ENCODE measurements at places on chromosomes 2 and 18. TPM values are rescaled to one million over a fixed set of nuclear protein-coding genes. Genes with fewer than 3 reads are reported as not detected.

The CEP68 gene
- 22.8 TPM for total RNA-seq

DNA sequence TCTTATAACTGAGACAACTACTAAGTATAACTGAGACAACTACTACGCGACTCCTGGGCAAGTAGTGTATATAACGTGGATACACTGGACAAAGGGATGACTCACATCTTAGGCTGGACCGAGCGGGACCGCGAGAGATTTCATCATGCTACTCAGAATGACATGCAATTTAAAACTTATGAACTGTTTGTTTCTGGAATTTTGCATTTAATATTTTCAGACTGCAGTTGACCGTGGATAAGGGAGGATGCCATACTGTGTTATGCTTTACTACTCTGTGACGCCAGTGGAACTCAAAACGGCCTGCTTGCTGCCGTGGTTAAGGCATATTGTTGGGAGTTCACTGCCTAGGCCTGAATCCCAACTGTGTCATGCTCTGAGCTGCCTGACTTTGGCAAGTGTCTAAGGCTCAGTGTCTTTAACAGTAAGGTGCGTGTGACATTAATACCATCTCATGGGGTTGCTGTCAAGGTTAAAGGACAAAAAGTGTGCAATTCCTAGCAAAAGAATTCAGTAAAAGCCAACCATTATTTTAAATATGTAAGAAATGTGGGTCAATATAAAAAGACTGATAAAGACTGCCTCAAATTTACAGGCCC lies 64.6 kb downstream of the BMP10 start:
- no peak for DNase-seq

GRCh38 chr2:219557791-219558785 lies 13.3 kb downstream of the OBSL1 start:
- DNase-seq: no peak

- DNase-seq: no peak
These were observed 21.7 kb downstream of the SULT1C4 start for GRCh38 chr2:108399479-108399878.

The MTCL1 gene
- 4.6 TPM for total RNA-seq

- DNase-seq: no peak
These were observed 11.9 kb downstream of the LBH start for GRCh38 chr2:30243231-30243630.

GRCh38 chr2:174546519-174547506 lies 50.8 kb downstream of the WIPF1 start:
- DNase-seq: no peak

DNA sequence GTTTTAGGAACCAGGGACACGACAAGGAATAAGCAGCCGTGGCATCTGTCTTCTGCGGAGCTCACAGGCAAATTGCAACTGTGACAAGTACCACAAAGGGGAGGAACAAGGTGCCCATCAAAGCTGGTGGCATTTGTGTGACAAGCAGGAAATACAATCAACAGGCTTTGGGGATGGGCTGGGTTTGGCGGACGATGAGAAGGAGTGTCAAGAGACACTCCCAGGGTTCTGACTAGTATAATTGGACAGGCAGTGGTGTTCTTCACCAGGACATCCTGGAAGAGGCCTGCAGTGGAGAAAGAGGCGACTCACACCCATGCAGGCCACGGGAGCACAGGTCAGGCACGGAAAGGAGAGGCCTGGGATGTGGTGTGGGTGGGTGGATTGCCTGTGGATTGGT lies 14.2 kb upstream of the SPATA3 start:
- no peak for DNase-seq

DNA sequence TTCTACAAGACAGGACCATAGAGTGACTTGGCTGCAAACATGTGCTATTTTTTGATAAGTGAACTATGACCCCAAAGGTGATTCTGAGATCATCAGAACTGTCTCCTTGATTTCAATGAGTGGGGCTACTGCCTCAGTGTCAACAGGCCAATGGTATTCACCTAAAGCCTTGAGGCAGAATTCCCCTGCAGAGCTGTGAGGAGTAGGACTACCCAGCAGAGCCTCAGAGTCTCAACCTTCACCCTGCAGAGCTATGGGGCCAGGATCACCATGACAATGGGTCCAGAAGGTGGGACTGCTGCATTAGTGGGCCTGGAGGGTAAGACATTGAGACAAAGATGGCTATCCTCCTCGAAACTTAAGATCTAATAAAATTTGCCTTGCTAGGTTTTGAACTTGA lies 1668.2 kb upstream of the SLC39A10 start:
- no peak for DNase-seq

The OTX1 gene
- total RNA-seq: not detected

- DNase-seq: no peak
These were observed 165.5 kb downstream of the TMEM247 start for GRCh38 chr2:46644690-46645385.

- DNase-seq: no peak
These were observed 608.9 kb downstream of the SUCLG1 start for GRCh38 chr2:83850071-83850725.

DNA sequence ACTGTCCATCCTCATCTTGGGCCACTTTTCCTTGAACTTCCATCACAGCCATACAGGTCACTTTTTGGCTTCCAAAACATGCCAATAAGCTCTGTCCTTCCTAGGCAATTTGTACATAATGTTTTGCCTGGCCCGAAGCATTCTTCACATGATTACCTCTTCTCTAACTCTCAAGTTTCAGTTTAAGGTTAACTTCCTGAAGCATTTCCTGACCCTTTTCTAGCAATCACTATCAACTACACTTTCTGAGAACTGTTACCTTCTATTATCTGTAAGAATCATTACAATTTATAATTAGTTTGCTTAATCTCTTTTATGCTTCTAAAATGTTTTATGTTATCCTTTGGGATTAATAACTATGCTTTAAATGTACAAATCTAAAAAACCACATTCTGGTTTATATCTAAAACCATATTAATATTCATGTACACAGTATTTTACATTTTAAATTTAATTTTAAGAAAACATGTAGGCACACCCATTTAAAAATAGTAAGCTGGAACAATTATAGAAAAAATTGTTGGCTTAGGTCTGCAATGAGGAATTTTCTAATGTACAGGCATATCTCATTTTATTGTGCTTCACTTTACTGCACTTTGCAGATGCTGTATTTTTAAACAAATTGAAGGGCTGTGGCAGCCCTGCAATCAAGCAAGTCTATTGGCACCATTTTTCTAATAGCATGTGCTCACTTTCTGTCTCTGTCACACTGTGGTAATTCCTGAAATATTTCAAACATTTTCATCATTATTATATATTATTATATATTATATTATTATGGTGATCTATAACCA lies 76.4 kb downstream of the C2orf74 start:
- no peak for DNase-seq

- DNase-seq: no peak
These were observed 102.3 kb downstream of the TGIF1 start for GRCh38 chr18:3552305-3552704.

DNA sequence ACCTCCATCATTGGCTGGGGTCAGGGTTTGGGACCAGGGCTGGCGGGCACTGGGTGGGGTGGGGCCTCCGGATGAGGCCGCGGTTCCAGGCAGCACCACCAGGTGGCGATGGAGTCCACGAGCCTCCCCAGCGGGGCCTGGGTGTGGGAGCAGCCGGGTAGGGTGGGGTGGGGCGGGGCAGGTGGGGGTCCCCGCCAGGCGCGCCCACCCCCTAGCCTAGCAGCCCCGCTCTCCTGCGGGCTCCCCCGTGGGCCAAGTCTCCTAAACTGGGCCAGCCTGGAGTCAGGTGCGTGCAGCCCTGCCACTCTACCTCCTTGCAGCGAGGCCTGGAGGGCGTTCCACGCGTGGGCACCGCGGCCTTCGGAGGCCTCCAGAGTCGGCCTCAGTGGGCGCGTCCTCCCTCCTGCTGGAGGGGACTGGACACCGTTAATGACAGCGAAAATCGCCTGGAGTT lies 187.5 kb downstream of the TWIST2 start:
- peak; percentile 49 for DNase-seq

The TMEM185B gene
- 38.1 TPM for total RNA-seq

The SPP2 gene
- not detected for total RNA-seq

GRCh38 chr18:22872900-22873537 lies 60.1 kb upstream of the RBBP8 start:
- no peak for DNase-seq

The ZAP70 gene
- 3.5 TPM for total RNA-seq
